T-helper 2 cell treated with Interferon-gamma antibody and Interleukin-4, amounts not matched to agents 5 μg/mL and 100 μg/mL, for 36 hours (primary cell): ENCODE measurements at places on chromosomes 13 and 19.

GRCh38 chr19:53795019-53795418 lies 29.1 kb downstream of the NLRP12 start:
- DNase-seq, result no peak
- H3K27ac ChIP-seq, result no peak overlapping the region
- no peak overlapping the region for H3K4me3 ChIP-seq
- H3K36me3 ChIP-seq, result no peaks in the 10 kb centered on the region
- H3K4me1 ChIP-seq, result peaks cover 2% of the 10 kb centered on the region

DNA sequence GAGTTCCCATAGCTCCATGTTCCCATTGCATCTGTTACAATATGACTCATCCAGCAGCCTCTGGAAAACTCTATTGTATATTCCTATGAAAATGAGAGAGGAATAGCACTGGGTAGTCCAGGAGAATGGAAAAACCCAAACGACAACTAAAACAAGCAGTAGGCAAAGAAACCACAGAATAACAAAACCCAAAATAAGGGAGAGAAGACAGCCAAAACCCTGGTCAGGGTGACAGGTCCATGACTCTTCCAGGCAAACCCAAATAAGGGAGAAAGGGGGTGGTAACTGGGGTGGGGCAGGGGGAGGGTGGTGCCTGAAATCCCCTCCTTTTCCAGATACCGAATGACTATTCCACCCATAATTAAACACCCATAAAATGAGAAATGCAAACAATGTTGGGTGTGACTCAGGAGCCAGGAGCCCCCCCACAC lies 4.0 kb upstream of the ZNF8 start:
- no peak overlapping the region for H3K4me3 ChIP-seq
- H3K36me3 ChIP-seq, result peaks cover 76% of the 10 kb centered on the region
- peaks cover 4% of the 10 kb centered on the region for H3K4me1 ChIP-seq

DNA sequence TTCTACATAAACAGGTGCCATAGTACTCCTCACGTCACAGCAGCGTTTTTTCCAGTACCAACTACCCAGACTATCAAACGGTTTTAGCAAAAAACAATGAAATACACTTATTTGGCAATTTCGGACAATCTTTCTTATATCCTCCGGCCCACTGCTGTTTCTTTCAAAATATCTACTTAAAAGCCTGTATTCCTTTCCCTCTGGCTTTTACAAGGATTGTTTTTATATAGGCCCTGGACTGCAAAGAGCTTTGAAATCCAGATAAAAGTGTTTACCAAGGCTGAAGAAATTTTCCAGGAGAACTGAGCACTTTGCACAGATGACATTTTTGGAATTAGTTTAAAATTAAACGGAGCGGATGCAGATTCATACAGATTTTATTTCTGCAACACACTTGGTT lies 255.9 kb upstream of the STARD13 start:
- H3K36me3 ChIP-seq, result peaks cover 2% of the 10 kb centered on the region
- H3K4me1 ChIP-seq, result peaks cover 33% of the 10 kb centered on the region
- no peaks in the 10 kb centered on the region for H3K27me3 ChIP-seq
- peak overlapping the region; percentile 98 for H3K27ac ChIP-seq
- no peak for DNase-seq

DNA sequence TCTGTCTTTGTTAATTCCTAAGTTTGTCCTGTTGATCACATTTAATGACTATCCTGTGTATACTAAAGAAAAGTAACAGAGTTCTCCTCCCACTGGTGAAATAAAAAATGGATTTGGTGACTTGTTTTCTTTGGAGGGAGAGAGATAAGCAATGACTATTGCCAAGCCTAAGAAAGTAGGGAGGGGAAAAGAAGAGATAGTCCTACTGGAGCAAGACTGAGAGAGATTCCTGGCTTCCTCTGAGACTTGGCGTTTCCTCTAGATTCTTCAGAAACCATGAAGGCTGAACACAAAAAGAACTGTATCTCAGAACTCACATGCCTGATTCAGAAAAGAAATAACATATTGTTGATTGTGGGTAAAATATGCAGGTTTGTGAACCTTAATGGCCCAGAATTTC lies 406.5 kb downstream of the FOXO1 start:
- H3K27ac ChIP-seq, result no peak overlapping the region
- no peaks in the 10 kb centered on the region for H3K36me3 ChIP-seq
- no peak for DNase-seq
- H3K4me3 ChIP-seq, result no peak overlapping the region

- peaks cover 57% of the 10 kb centered on the region for H3K4me1 ChIP-seq
- DNase-seq, result no peak
- peak overlapping the region; percentile 37 for H3K4me3 ChIP-seq
- H3K27me3 ChIP-seq, result no peaks in the 10 kb centered on the region
Observed at GRCh38 chr13:99078017-99078771, 100.3 kb upstream of the DOCK9 start.
